NCI-H1048 (cell line): ENCODE measurements at places on chromosomes 12 and 14.

GRCh38 chr12:108289350-108290161, 49.6 kb downstream of the CMKLR1 start:
- DNase-seq, result no peak

DNA sequence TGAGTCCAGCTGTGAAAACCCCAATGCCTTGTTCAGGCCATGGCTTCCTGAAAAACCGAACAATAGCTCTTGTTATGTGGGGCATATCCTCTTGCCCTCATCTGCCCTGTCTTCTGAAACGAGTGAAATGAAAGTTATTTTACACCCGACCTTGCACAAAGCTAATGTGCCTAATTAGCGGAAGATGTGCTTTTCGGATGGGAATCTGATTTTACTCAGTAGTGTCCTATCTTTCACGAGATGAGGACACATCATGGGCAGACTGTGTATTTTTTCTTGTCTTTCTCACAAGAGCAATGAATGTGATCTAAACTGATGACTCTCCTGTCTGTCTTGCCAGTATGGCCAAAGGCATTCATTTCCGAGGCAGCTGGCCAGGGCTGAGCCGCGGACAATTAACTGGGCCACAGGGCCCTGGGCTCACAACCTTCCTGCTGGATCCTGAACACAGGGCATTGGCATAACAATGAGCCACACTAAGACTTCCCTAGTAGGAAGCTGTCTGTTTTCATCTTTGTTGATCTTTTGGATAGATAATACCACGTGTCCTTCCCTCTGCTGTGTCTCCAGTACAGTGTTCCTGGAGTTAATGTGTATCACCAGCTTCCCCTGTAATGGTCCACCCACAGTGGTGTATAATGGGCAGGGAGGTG, 86.0 kb upstream of the HIF1A start:
- DNase-seq, result no peak

DNA sequence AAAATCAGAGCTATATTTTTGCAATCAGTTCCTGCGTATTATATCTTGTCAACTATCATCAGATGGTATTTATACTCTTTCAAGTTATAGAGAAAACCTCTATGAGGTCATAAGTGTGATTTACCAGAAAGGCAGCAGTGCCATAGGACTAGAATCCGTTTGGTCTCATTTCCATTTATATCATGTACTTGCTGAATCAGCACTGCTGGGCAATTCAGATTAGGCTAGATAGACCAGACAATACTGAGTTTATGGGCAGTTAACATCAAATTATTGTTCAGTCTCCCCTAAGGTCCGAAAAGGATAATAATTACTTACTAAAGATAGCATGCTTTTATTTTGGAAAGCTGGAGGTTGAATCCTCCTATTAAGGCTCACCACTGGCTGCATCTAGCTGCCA, 6.8 kb upstream of the KERA start:
- DNase-seq, result no peak

- no peak for DNase-seq
Measured at GRCh38 chr14:103833711-103834110, 13.7 kb downstream of the PPP1R13B start.

GRCh38 chr12:130919086-130919485, 34.6 kb upstream of the ADGRD1 start:
- DNase-seq, result no peak

- no peak for DNase-seq
Measured at GRCh38 chr14:90523961-90524875, 127.4 kb downstream of the CALM1 start.
